H9 (cell line): ENCODE measurements at places on chromosomes 13 and 19. TPM values are rescaled to one million over a fixed set of nuclear protein-coding genes. Genes with fewer than 3 reads are reported as not detected.
A peak's percentile ranks its signal among the peaks of the same experiment; 100 is the strongest.

DNA sequence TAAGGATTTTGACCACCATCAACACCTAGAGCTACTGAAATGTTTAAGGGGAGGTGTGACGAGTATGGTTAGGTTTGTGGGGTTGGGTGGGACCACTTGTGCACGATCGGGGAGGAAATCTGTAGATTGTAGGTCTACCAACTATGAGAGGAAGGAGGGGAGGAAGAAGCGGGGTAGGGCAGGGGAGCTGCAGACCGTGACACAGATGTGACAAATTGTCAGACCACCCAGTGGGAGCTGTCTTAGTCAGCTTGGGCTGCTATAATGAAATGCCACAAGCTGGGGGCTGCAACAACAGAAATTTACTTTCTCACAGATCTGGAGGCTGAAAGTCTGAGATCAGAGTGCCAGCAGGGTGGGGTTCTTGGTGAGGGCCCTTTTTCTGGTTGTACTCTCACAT lies 62.2 kb upstream of the ARGLU1 start:
- DNase-seq, result no peak
- H3K27ac ChIP-seq, result no peak overlapping the region
- H3K36me3 ChIP-seq, result no peaks in the 10 kb centered on the region
- H3K4me3 ChIP-seq, result no peak overlapping the region
- H3K4me1 ChIP-seq, result no peaks in the 10 kb centered on the region
- H3K27me3 ChIP-seq, result no peaks in the 10 kb centered on the region

DNA sequence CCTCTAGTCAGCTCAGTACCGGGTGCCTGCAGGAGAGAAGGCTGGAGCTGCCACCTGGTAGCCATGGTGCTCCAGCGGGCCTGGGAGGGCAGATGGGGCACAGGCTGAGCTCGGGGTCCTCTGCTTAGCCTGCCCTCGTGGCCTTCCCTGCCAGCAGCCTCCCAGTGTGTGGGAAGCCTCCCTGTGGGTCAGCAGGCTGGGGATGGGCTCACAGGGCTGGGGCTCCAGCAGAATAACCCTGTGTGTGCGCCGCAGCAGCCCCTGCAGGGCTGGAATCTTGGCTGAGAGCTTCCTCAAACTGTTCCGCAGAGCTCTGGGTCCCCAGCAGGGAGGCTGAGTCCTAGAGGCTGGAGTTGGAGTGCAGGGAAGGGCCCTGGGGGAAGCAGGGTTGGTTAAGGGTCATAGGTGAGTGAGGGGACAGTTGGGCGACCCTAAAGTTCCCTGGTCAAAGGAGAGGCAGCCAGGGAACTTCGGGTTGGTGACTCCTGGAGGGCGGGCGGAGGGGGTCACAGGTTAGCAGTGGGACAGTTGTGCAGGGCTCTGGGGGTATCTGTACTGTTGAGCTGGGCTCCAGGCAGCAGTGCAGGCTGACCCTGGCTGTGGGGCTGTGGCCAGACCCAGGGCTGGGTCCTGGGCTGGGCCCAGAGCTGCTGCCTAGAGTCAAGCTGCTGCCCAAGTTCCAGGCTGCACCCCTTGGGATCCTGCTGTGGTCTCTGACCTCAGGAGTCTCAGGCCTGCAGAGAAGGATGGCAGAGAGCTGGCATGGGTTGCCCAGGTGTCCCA lies 14.0 kb downstream of the ARHGAP33 start:
- peak; percentile 20 for DNase-seq
- H3K4me1 ChIP-seq, result no peaks in the 10 kb centered on the region
- no peak overlapping the region for H3K4me3 ChIP-seq
- no peaks in the 10 kb centered on the region for H3K27me3 ChIP-seq

PSG3 gene
- total RNA-seq, result not detected in 2 replicates

GRCh38 chr13:113109151-113110047 lies 3.8 kb downstream of the F7 start:
- DNase-seq, result peak; percentile 53
- H3K4me3 ChIP-seq, result peak overlapping the region; percentile 48
- H3K27ac ChIP-seq, result no peak overlapping the region
- H3K36me3 ChIP-seq, result peaks cover 5% of the 10 kb centered on the region; the same call in 1 of the 2 replicates
- peaks cover 29% of the 10 kb centered on the region; the same call in 1 of the 2 replicates for H3K27me3 ChIP-seq
- no peaks in the 10 kb centered on the region; the same call in 1 of the 2 replicates for H3K4me1 ChIP-seq

GRCh38 chr13:26571518-26571917 lies 14.0 kb downstream of the WASF3 start:
- DNase-seq, result no peak
- H3K4me3 ChIP-seq, result no peak overlapping the region
- peaks cover 14% of the 10 kb centered on the region for H3K36me3 ChIP-seq
- no peaks in the 10 kb centered on the region for H3K27me3 ChIP-seq

KLK12 gene
- total RNA-seq, result not detected in 2 replicates

STAP2 gene
- total RNA-seq, result 19.0 and 20.2 TPM in 2 replicates

DNA sequence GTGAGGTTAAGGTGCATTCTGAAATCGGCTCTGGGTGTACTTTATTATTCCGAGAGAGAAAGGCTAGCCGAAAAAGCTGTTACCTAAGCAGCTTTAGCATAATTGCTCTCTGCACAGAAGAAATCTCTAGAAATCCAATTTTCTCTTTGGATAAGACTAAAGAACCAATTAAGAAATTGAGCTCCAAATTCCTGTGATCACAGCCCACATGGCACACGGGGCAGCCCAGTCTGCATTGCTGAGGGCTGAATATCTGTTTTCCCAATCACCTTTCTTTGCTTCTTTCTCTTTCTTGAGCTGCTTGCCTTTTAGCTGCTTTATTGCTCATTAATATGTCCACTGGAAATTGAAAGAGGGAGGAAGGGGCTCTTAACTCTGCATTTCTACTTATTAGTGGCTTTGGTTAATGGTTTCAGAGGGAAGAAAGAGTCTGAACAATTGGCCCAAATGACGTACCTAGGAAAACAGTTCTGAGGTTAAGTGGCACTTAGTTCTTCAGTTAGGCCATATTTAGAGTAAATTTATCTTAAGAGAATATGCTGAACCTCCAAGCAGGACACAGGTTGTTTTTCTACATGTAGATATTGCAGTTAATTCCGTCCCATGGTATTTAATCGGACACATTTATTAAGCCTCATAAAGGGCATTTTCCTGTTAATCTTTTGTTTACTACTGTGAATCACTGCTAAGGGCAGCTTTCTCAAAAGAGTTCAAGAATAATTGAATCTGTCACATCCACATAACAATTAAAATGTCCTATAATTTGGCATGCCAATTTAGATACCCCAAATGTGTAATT lies 265.7 kb downstream of the ABCC4 start:
- no peak overlapping the region for H3K4me3 ChIP-seq
- H3K36me3 ChIP-seq, result no peaks in the 10 kb centered on the region
- DNase-seq, result no peak
- no peak overlapping the region for H3K27ac ChIP-seq
- H3K4me1 ChIP-seq, result no peaks in the 10 kb centered on the region
- no peaks in the 10 kb centered on the region for H3K27me3 ChIP-seq

C19orf33 gene
- 1.2 TPM in 1 of 2 replicates, not detected in the other for total RNA-seq

GRCh38 chr13:107205318-107206104 lies 637.6 kb upstream of the ARGLU1 start:
- no peak overlapping the region for H3K27ac ChIP-seq
- no peaks in the 10 kb centered on the region for H3K27me3 ChIP-seq
- H3K36me3 ChIP-seq, result no peaks in the 10 kb centered on the region
- H3K4me3 ChIP-seq, result no peak overlapping the region; the same call in 1 of the 2 replicates
- H3K4me1 ChIP-seq, result 0 out of 2 replicates have a peak, but pooled peaks cover 2% of the 10 kb centered on the region

DNA sequence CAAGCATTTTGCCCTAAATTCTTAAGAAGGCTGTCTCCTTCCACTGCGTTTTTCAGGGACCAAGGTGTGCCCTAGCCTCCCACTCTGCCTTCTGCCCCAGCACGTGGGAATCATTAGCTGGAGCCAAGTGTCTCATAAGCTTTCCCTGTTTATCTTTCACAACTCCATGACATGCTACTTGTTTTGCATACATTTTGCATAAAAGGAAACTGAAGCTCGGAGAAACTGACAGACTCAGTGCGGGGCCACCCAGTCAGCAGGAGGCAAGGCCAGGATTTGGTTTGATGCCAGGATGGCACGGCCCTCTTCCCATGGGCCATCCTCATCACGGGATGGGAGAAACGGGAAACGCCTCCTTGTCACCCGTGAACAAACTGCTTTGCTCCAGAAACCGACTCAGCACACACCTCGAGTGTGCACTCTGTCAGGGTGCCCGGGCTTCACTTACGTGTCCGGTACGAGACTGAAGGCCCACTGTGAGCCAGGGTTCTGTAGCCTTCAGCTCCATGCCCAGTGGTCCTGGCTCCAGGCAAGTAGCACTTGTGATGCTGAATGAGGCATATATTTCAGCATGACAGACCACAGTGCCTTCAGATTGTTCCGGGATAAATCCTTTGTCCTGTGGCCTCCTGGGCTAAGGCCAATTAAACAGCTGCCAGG lies 9.6 kb downstream of the CEBPA start:
- H3K27me3 ChIP-seq, result no peaks in the 10 kb centered on the region
- no peaks in the 10 kb centered on the region for H3K36me3 ChIP-seq
- no peak overlapping the region for H3K4me3 ChIP-seq
- H3K27ac ChIP-seq, result no peak overlapping the region
- no peak for DNase-seq

DNA sequence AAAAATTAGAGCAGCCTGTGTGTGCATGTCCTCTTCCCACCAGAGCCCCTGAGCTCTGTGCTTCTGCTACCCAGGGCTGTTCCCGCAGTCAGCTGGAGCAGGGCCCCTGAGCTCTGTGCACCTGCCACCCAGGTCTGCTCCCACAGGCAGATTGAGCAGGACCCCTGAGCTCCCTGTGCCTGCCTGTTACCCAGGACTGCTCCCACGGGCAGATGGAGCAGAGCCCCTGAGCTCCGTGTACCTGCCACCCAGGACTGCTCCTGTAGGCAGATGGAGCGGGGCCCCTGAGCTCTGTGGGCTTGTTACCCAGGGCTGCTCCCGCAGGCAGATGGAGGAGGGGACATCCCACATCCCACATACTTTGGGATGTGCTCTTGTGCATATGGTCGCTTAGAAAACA lies 186.8 kb upstream of the SOX1 start:
- no peak overlapping the region for H3K27ac ChIP-seq
- no peaks in the 10 kb centered on the region; the same call in 1 of the 2 replicates for H3K27me3 ChIP-seq
- no peak overlapping the region for H3K4me3 ChIP-seq
- no peaks in the 10 kb centered on the region for H3K36me3 ChIP-seq
- H3K4me1 ChIP-seq, result no peaks in the 10 kb centered on the region

ATP8B3 gene
- total RNA-seq, result 8.7 and 9.6 TPM in 2 replicates

ATXN8OS gene
- not detected in 2 replicates for total RNA-seq

IZUMO2 gene
- 0.81 TPM in 1 of 2 replicates, not detected in the other for total RNA-seq

DNA sequence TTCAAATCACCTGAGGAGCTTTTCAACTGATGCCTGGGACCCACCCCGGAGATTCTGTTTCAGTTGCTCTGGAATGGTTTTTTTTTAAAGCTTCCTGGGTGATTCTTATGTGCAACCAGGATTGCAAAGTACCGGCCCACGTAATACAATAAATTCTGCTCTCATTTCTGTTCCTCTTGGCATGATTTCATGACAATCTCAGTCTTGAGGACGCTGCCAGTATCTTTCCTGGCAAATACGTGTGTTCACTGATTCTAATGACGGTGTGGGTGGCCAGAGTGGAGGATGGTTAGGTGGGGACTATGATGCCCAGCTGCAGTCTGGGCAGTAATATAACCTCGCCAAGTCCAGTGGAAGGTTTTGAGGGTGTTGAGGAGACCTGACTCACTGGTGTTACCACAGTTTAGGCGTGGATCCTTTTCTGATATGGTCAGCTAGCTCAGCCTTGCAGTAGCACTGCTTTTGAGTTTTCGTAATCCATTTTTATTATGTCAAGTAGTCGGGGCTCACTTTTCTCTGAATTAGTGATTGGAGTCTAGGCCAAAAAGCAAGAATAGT lies 49.4 kb downstream of the FAM124A start:
- peaks cover 19% of the 10 kb centered on the region for H3K36me3 ChIP-seq
- H3K27me3 ChIP-seq, result no peaks in the 10 kb centered on the region
- H3K4me3 ChIP-seq, result no peak overlapping the region
- H3K27ac ChIP-seq, result no peak overlapping the region
- peak; percentile 13 for DNase-seq
- H3K4me1 ChIP-seq, result peaks cover 12% of the 10 kb centered on the region; the same call in 1 of the 2 replicates

DNA sequence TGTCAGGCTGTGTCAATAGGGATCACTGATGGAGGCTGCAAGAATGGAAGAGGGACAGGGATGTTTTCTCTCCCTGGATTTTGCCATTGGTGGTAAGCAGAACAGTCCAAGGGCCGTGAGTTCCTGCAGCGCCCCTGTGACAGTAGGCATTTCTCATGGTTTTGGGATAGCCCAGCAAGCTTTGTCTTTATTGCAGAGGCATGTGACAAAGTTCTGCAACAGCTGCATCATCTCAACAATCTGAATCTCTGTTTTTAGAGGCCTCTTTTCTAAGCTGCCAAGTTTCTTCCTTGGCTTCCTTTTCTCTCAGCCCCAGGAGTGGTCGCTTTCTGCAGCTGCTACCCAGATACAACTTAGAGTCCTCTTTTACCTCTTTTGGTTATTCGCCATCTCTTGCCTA lies 95.7 kb upstream of the TSHZ3 start:
- DNase-seq, result no peak
- no peak overlapping the region for H3K27ac ChIP-seq
- H3K27me3 ChIP-seq, result no peaks in the 10 kb centered on the region

DNA sequence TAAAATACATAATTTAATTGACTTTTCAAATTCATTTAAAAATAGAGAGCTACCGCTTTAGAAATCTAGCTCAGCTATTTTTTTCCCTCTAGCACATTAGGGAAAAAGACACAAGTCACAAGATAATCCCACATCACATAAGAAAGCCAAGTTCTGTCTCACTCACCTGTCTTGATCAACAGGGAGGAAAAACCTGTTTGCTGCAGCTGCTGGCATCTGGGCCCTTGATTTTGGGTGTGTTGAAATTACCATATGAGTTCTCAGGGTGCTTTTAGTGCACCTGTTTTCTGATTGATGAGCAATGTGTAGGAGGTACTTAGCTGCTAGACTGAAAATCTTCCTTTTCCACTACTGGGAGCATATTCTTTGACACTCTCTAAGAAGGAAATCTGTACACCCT lies 53.8 kb downstream of the ZDHHC20 start:
- no peaks in the 10 kb centered on the region for H3K4me1 ChIP-seq
- H3K36me3 ChIP-seq, result peaks cover 31% of the 10 kb centered on the region
- no peak overlapping the region for H3K4me3 ChIP-seq
- no peak overlapping the region for H3K27ac ChIP-seq
- no peaks in the 10 kb centered on the region for H3K27me3 ChIP-seq

DNA sequence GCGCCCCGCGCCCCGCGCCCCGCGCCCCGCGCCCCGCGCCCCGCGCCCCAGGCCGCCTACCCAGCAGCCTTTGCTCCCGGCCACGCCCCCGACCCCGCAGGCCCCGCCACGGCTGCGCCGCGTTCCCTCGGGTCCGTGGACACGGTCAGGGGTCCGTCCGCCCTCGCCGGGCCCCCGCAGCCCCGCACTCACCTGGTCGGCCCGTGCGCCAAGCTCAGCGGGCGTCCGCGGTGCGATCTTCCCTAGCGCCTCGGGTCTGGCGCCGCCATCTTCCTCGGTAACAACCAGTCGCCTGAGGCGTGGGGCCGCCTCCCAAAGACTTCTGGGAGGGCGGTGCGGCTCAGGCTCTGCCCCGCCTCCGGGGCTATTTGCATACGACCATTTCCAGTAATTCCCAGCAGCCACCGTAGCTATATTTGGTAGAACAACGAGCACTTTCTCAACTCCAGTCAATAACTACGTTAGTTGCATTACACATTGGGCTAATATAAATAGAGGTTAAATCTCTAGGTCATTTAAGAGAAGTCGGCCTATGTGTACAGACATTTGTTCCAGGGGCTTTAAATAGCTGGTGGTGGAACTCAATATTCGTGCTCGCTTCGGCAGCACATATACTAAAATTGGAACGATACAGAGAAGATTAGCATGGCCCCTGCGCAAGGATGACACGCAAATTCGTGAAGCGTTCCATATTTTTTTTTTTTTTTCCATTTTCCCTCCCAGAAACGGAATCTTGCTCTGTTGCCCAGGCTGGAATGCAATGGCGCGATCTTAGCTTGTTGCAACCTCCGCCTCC lies at the start of the genes MED16 and RNU6-9:
TSS of gene MED16 (minus strand) at position 294 of the 796 bp plus-strand sequence. CDS start 2,056 bp downstream, outside the sequence.
TSS of gene RNU6-9 (plus strand) at position 591 of the 796 bp plus-strand sequence.
- peak within 1 kb of the TSS; percentile 90 for H3K4me3 ChIP-seq
- no peaks in the 10 kb centered on the region for H3K27me3 ChIP-seq
- DNase-seq, result peak; percentile 91
